ENCODE measurements at places on chromosomes 2 and 18. TPM values are rescaled to one million over a fixed set of nuclear protein-coding genes. Genes with fewer than 3 reads are reported as not detected.

CPLX4 gene
- not detected for total RNA-seq

GPR155 gene
- 0.18 TPM for total RNA-seq

CCDC141 gene
- total RNA-seq: not detected

CNTNAP5 gene
- total RNA-seq: not detected

COBLL1 gene
- 5.4 TPM for total RNA-seq

RTN4 gene
- 436 TPM for total RNA-seq

SLC4A5 gene
- 0.34 TPM for total RNA-seq

SP140 gene
- not detected for total RNA-seq

ADNP2 gene
- 14.3 TPM for total RNA-seq

MALL gene
- total RNA-seq: 155 TPM

QPCT gene
- 22.8 TPM for total RNA-seq

C18orf32 gene
- total RNA-seq: 20.8 TPM

ARID5A gene
- total RNA-seq: 3.7 TPM

DPP10 gene
- total RNA-seq: not detected
